ENCODE measurements at places on chromosomes 5 and 9.

- no peak for DNase-seq
Measured at GRCh38 chr5:124773315-124774311, 27.2 kb upstream of the ZNF608 start.

GRCh38 chr5:178334861-178335260 lies 102.3 kb upstream of the PHYKPL start:
- no peak for DNase-seq

DNA sequence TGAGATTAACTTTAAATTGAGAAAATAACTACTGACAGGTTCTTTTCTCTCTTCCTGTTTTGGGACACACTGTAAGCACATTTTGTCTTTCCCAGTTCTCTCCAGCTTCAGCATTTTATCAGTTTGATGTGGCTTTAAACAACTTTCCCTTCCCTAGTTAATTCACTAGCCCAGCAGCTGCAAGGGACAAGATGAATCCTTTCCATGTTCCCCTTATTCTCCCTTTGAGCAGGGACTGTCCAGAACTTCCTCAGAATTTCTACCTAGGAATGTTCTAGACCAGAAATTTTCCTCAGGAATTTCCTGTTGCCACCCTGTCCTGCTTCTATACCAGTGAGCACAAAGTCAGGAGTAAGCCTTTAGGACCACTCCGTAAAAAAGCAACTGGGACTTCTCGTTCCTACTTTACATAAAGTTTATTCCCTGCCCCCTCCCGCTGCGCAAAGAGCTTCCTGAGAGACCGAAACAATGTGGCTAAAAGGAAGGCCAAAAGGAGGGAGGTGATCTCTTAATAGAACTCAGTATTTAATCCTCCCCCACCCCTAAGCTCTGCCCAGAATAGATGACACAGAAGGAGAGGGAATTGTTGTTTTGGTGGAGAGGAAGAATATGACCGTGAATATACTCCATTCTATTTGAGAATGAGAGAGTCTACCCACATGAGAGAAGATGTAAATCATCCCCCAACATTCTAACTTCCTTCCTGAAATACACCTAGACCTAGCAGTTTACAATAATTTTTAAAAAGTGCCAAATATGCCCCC lies 61.9 kb downstream of the GLIS3 start:
- no peak for DNase-seq

DNA sequence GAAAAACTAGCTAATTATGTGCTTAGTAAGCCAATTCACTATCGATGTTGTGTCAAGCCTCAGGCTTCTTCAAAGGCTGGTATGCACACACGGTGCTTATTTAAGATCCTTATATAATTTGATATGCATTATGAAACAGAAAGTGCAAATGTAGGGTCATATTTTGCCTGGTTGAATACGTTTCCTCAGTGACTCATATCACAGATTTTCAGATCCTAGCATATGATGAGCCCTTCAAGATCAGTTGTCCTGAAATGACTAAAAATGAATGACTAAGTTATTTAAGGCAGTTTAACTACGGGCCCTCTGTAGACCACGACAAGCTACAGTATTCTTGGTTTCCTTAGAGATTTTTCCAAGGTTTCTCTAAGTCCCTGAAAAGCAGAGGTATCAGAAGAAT lies 778.3 kb downstream of the PRELID2 start:
- no peak for DNase-seq

DNA sequence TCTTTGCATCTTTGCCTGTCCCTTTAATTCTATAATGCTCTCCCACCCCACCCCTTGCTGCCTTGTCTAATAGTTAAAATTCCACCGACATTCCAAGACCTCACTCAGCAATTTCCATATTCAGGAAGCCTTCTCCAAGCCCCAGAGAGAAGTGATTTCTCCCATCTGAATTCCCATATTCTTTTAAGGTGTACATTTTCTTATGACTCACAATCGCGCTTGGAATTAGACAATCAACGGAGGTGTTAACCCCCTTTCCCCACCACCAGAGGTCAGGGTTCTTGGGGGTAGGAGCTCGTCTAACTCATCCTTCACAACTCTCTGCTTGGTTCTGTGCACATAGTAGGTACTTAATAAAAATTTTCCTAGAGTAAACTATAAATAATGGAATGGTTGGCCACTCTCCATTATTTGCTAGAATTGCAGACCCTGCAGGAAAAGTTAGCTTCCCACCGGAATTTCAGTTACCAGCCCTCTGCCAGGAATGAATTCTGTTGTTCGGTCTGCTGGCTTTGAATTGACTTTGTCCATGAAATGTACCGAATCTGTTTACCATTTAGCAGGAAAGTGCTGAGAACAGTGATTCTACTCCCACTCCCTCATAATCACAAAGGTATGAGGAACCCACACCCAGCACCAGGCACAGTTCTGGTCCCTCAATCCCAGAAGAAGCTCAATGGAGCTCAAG lies 5.0 kb downstream of the KCNIP1 start:
- DNase-seq: no peak

DNA sequence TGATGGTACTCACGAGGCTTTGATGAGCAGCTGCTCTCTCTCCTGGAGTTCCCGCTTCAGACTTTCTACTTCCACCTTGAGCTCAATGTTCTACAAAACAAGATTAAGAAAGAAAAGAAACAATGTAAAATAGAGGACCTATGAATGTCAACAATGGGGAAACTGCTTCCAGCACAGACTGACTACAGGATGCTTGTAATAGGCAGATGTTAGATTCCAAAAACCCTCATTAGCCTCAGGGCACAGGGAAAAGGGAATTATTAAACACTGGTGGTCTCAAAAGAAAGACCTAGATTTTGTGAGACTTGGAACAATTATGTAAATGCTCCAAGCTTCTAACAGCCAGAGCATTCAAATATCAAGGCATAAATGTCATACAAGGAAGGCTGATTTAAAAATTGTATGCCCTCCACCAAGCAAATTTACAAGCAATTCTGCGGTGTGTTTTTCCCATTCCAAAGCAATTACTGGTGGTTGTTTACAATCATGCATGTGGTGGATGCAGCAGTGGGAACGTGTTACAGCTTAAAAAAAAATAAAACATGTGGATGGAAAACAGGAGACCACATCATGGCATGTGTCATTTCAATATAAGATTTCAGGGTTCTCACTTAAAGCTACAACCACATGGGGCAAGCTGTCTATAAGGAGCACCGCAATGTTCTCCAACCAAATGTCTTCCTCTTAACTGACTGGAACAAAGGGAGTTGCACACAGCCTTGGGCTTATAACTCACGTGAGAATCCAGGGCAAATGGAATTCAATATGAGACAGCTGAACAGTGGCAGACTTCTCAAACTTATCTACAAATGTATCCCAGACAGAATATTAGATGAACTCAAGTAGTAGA lies 34.0 kb downstream of the CDK5RAP2 start:
- no peak for DNase-seq

All from epithelial cell of prostate (primary cell).